ENCODE measurements at places on chromosomes 11 and 22.

DNA sequence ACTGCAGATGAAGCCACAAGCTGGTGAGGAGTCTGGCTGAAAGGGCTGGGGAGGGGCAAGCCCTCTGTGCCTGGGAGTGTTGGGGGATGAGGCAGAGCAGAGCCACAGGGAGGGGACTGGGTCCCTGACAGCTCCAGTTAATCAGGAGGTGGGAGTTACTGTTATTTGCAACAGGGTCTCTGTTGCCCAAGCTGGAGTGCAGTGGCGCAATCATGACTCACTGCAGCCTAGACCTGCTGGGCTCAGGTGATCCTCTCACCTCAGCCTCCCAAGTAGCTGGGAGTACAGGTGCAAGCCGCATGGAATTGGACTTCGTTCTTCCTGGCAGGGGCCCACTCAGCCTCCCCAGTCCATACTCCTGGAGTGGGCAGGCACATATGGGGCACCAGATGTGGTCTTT is 7.7 kb downstream of the SCN2B start:
- no peak for DNase-seq
- H3K4me1 ChIP-seq = peaks cover 2% of the 10 kb centered on the region
- no peak overlapping the region for H3K27ac ChIP-seq

GRCh38 chr11:27401833-27402316 is 38.9 kb upstream of the CCDC34 start:
- no peak for DNase-seq
- H3K27me3 ChIP-seq = no peaks in the 10 kb centered on the region
- H3K4me1 ChIP-seq = no peaks in the 10 kb centered on the region
- H3K4me3 ChIP-seq = no peak overlapping the region

GRCh38 chr11:125256541-125257189 is 92.1 kb downstream of the PKNOX2 start:
- H3K36me3 ChIP-seq = no peaks in the 10 kb centered on the region
- H3K27me3 ChIP-seq = peaks cover under 1% of the 10 kb centered on the region
- H3K27ac ChIP-seq = no peak overlapping the region
- no peak overlapping the region for H3K4me3 ChIP-seq
- DNase-seq = no peak
- H3K4me1 ChIP-seq = no peaks in the 10 kb centered on the region

DNA sequence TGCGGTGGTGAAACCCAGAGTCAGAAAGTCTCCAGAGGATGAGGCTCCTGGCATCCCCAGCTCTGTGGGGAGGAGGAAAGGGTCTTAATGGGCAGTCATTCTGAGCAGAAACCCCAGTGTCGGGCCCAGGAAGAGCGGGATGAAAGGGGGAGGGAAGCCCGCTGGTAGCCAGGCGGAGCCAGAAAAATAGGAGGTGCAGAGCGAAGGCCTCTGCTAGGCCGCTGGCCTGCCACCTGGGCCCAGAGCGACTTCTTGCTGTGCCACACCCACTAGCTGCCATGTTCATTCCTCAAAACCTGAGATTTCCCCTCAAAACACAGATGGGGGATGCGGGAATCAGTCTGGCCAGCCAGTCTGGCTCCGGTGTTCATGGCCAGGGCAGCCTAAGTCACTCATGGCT is 650 bp upstream of the POU2AF3 start:
- no peak overlapping the region for H3K27ac ChIP-seq
- H3K27me3 ChIP-seq = peaks cover 33% of the 10 kb centered on the region
- DNase-seq = no peak

DNA sequence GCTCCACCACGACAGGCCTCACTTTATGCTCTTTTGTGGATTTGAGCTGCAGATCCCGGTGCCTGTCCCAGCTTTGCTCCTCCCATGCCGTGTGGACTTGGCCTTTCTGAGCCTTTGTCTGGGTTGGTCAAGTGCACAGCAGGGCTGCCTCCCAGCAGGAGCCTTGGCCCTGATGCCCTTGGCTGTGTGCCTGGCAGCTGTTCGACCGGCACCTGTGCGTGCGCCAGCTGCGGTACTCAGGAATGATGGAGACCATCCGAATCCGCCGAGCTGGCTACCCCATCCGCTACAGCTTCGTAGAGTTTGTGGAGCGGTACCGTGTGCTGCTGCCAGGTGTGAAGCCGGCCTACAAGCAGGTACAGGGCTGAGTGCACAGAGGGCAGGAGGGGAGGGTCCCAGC is 46.5 kb downstream of the MYO7A start:
- H3K4me3 ChIP-seq = no peak overlapping the region
- no peak overlapping the region for H3K27ac ChIP-seq
- no peaks in the 10 kb centered on the region for H3K4me1 ChIP-seq
- no peak for DNase-seq

GRCh38 chr11:75442161-75442885 is 9.3 kb upstream of the KLHL35 start:
- DNase-seq = no peak
- H3K4me3 ChIP-seq = no peak overlapping the region
- no peak overlapping the region for H3K27ac ChIP-seq
- H3K36me3 ChIP-seq = no peaks in the 10 kb centered on the region

GRCh38 chr11:1077417-1078119 is 2.9 kb downstream of the MUC2 start:
- no peak for DNase-seq
- no peaks in the 10 kb centered on the region for H3K4me1 ChIP-seq
- H3K27ac ChIP-seq = no peak overlapping the region
- H3K36me3 ChIP-seq = no peaks in the 10 kb centered on the region
- no peaks in the 10 kb centered on the region for H3K27me3 ChIP-seq

GRCh38 chr22:23031381-23031780 is 38.9 kb upstream of the GNAZ start:
- no peak overlapping the region for H3K27ac ChIP-seq
- H3K36me3 ChIP-seq = no peaks in the 10 kb centered on the region
- H3K4me3 ChIP-seq = no peak overlapping the region
- DNase-seq = no peak
- peaks cover 12% of the 10 kb centered on the region for H3K4me1 ChIP-seq
- H3K27me3 ChIP-seq = peaks cover 3% of the 10 kb centered on the region

DNA sequence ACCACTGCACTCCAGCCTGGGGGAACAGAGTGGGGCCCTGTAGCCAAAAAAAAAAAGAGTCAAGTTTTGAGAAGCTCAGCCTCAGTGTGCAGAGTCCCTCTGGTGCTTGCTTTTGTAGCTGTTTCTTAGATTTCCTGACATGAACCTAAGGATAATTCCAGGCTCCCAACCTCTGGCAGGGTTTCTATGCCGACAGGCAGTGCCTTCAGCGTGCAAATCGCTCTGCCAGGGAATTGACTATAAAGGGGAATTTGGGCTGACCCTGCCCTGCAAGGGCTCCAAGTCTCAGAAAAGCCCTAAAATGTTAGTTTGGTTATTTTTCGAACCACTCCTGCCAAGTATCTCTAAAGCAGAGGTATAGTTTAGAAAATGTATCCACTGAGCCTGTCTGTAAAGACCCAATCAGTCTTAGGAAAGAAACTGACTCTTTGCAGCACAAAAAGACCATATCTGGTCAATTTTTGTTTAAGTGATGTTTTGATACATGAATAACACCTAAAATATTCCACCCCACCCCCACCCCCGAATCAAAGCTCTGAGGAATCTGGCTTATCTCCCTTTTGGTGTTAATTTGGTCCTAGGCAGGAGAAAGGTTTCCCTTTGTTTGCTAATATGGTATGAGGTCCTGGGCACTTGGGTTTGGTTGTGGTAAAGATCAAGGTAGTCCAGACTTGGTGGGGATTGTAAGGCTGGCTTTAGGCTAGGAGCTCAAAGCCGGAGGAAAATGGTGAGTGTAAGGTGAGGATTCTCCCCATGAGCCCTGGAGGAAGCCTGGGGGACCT is 49.7 kb downstream of the ANO1 start:
- H3K4me1 ChIP-seq = no peaks in the 10 kb centered on the region
- no peak overlapping the region for H3K4me3 ChIP-seq
- no peaks in the 10 kb centered on the region for H3K36me3 ChIP-seq

DNA sequence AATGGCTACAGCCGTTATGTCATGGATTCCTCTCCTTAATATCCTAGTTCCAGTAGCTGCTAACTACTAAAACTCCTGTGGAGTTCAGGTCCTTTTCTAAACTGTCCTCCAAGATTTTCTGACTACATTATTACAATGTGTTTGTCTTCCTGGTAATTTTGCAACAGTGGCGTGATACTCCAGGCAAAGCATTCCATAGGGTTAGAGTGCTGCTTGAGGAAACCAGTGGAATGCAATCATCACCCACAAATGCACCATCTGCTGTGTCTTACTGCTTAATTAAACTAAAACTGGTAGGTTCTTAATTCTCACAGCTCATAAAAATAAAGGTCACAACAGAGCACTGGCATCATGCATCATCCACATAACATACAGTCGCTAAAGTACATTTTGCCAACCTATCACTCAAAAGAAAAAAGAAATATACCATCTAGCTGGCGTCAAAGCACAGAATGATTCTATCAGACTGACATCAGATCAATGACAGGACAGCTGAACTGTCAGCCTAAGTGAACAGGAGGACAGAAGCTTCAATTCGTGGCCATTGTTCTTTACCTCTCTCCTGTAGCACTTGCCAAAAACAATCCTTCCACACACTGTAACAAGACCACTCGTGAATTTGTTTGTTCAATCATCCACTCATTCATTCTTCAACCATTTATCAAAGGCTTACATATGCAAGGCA is 182.5 kb downstream of the CADM1 start:
- no peak overlapping the region for H3K27ac ChIP-seq
- no peaks in the 10 kb centered on the region for H3K36me3 ChIP-seq
- H3K4me1 ChIP-seq = no peaks in the 10 kb centered on the region
- H3K4me3 ChIP-seq = no peak overlapping the region
- no peaks in the 10 kb centered on the region for H3K27me3 ChIP-seq
- no peak for DNase-seq

DNA sequence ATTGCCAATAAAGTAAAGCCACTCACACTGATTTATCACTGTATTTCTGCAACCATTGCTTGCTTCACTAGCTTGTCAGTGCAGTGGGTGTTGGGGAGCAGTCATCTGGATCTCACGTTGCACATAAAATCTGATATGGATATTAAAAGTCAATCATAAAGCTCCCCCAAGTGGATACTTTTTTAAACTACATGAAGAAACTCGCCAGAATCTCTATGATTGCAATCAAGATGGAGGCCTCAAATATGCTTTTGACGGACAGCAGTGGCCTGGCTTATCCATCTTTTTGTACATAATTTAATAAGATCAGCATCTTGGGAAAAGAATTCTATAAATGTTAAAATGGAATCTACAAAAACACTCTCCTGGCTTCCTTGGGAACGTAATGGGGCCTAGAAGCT is 137.7 kb downstream of the WT1 start:
- H3K4me1 ChIP-seq = no peaks in the 10 kb centered on the region
- DNase-seq = no peak

- no peak overlapping the region for H3K27ac ChIP-seq
- H3K4me1 ChIP-seq = peaks cover 43% of the 10 kb centered on the region
- no peak overlapping the region for H3K4me3 ChIP-seq
- no peaks in the 10 kb centered on the region for H3K27me3 ChIP-seq
These were observed 39.9 kb upstream of the NUP160 start for GRCh38 chr11:47887910-47888569.

Data from activated naive CD8-positive, alpha-beta T cell treated with anti-CD3 and anti-CD28 coated beads, Interleukin-2, amount 50 U/mL, for 24 hours (primary cell).